ENCODE measurements at places on chromosomes 4 and X. TPM values are rescaled to one million over a fixed set of nuclear protein-coding genes. Genes with fewer than 3 reads are reported as not detected.

DNA sequence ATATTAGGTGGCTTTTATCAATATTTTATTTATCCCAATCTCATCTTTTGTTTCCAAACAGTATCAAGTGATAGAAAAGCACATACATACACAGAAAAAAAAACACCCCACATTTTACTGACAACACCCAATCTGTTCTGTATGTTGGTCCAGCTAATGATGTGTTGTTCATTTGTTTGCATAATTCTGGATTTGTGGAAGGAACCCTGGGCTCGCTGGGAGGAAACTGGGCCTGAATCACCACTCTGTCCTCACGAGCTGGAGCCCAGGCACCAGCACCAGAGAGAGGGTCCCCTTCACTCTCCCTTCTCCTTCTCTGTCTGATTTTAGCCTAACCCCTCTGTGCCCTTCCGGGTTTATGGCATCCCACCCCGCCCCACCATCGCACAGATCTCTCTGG, 79.8 kb downstream of the PSAPL1 start:
- DNase-seq: no peak

GRCh38 chrX:336227-336626, 17.6 kb upstream of the GTPBP6 start:
- no peak for DNase-seq

- DNase-seq: no peak
Measured at GRCh38 chrX:133796282-133796681, 189.1 kb downstream of the GPC3 start.

- DNase-seq: no peak
Measured at GRCh38 chr4:156293657-156294297, 340.1 kb upstream of the CTSO start.

Gene PIR
- 2.0 TPM for total RNA-seq

Gene MAGEA1
- total RNA-seq: not detected

Gene SPANXN4
- not detected for total RNA-seq

Gene PRDM5
- total RNA-seq: 14.7 TPM

Gene SERTM2
- under 0.01 TPM for total RNA-seq

Gene GUCY1A1
- total RNA-seq: 207 TPM

Gene CENPU
- 6.1 TPM for total RNA-seq

Gene RNF128
- total RNA-seq: 1.6 TPM

All from frontal cortex (tissue), 4 donors.